ENCODE measurements at places on chromosomes 6 and 20.

- DNase-seq: no peak
Measured at GRCh38 chr6:115677198-115677597, 383.5 kb downstream of the FRK start.

DNA sequence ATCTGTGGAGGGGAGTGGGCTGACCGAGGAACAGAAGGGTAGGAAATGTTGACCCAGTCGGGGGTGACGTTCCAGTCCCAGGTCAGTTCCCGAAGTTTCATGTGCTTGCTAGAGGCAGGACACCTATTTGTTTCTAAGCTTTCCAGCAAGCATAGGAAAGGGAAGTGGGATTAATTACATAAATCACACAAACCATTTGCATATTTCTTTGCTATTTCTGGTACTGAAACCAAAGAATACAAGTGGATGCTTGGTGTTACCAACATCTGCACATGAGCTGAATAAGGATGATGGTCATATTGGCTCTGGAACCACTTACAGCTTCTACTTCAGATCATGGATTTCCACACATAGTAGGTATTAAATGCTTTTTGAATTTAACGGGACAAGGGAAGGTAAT lies 546.5 kb downstream of the PRKN start:
- no peak for DNase-seq

GRCh38 chr6:28711325-28711724 lies 185.6 kb downstream of the GPX5 start:
- no peak for DNase-seq

- DNase-seq: no peak
Measured at GRCh38 chr20:38170826-38171674, 6.0 kb upstream of the TGM2 start.

DNA sequence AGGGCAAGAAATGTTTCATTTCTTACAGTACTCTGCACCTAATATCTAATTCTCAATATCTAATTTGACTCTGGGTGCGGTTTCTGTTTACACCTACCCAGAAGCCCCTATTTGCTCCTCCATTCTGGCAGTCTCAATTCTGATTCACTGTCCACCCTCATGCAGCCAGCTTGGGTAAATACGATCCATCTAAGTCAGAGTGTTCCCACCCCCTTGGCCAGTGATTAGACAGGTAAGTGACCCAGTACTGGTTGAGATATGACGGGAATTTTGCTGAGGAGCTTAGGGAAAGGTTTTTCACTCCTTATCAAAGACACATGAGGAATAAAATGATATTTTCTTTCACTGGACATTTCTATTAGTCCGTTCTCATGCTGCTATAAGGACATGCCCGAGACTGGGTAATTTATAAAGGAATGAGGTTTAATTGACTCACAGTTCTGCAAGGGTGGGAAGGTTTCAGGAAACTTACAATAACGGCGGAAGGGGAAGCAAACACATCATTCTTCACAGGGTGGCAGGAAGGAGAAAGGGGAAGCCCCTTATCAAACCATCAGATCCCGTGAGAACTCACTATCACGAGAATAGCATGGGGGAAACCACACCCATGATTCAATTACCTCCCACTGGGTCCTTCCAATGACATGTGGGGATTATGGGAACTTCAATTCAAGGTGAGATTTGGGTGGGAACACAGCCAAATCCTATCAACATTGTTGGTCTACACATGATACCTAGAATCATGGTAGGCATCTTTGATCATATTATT lies 29.4 kb downstream of the GLO1 start:
- no peak for DNase-seq

DNA sequence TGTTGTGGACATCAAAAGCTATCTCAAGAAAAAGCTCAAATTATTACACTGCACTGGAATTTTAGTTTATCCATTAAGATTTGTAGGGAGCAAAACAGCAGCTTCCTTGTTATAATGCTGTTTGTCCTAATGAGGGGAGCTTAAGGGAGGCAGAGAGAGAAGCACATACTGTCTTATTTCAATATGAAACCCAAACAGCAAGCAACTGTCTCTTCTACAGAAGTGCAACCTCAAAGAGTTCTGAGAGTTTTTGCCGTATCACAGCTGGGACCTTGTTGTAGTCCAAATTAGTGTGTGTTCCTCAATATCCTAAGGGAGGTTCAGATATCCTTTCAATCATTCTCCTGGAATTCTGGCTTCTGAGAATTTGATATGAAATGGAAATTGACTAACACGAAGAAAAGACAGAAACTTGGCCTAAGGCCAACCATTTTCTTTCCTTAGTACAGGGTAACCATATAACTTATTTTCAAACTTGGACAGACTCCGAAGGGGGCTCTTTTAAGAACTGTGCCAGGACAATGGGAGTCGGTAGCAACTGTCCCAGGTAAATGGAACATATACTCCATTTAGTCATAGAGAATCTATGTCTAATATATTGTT lies 149.3 kb upstream of the CCN2 start:
- DNase-seq: no peak

All from activated T-helper 1 cell treated with anti-CD3 and anti-CD28 coated beads, Interleukin-2, amount 50 U/mL, for 16 hours (primary cell).